Activated T-cell treated with anti-CD3 and anti-CD28 coated beads, Interleukin-2, amount 50 U/mL, for 48 hours (primary cell): ENCODE measurements at places on chromosomes 16 and 17.

- DNase-seq = peak; percentile 32
Observed at GRCh38 chr16:82671741-82672140, 45.0 kb downstream of the CDH13 start.

GRCh38 chr16:7585705-7586104, 253.1 kb downstream of the RBFOX1 start:
- no peak for DNase-seq

- DNase-seq = no peak
Observed at GRCh38 chr17:49836111-49837030, 11.5 kb downstream of the TAC4 start.

- no peak for DNase-seq
Observed at GRCh38 chr17:14596224-14596623, 295.3 kb downstream of the HS3ST3B1 start.

DNA sequence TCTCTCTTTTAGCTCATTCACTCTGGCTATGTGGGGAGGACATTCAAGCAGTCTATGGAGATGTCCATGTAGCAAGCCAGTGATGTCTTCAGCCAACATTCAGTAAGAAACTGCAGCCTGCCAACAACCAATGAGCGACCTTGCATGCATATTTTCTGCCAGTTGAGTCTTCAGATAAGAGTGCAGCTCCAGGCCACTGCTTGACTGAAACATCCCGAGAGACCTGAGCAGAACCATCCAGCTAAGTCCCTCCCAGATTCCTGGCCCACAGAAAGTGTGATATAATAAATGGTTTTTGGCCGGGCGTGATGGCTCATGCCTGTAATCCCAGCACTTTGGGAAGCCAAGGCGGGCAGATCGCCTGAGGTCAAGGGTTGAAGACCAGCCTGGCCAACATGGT, 10.5 kb upstream of the C17orf58 start:
- no peak for DNase-seq

DNA sequence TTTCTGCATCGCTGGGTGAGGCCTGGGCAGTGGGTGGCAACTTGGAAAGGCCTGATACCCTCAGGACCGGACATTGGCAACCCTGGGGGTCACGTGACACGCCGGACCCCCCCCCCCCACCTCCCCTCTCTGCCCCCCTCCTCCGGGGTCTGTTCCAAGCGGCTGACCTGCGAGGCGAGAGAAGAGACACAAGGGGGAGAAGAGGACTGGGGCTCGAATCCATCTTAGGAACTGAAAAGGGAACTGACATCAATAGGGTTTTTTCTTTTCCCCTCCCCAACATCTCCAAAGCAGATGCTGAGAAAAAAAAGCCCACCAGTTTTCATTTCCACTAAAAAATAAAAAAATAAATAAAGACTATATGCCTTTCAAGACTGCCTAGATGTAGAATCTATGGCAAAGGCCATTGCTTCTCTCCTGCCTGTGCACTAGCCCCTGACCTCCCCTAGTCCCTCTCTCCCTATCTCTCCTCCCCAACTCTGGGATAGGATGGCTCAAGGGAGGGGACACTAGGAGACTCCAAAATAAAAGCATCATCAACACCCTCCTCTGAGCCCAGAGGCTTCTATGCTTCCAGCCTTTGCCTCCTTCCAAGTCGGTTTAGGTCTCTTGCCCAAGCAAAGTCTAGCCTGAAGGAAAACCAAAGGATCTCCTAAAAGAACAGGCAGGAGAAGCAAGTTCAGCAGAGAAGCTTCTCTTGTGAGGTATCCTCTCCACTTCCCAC, 7.7 kb upstream of the HOXB2 start:
- no peak for DNase-seq

DNA sequence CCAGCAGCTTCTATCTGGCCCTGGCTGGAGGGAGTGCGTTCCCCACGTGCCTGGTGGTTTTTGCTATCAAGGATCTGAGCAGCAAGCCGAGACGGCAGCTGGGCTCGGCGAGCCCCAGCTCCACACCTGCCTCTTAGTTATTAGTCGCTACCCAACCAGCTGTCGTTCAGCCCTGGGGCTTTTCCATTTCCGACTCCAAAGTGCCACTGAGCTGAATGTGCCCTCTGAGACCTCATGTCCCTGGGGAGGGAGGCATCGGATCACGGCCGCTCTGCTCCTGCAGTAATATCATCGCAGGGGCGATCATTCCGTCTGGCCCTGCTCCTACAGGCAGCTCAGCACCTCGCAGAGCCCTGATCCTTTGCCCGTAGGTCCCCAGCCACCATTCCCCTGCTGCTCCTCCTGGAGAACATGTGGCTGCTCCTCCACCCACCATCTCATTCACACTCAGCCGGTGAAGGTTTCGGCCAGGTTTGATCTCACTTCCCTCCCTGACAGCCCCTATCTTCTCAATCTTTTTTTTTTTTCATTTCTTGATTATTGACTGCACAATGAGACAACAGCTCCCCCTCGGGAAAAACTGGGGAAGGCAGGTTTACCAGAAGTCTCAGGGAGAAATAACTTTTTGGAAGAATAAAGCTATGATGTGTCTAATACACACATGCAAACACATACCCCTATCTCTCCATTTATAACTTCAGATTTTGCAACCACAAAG, 86.7 kb downstream of the ZFHX3 start:
- DNase-seq = no peak

- no peak for DNase-seq
Observed at GRCh38 chr16:68643227-68643626, 1.9 kb upstream of the CDH3 start.
